Left hindlimb (tissue), 1 donor: ENCODE measurements at places on chromosomes 5 and 9.

- DNase-seq = no peak
Measured at GRCh38 chr9:131043646-131044045, 34.7 kb downstream of the LAMC3 start.

GRCh38 chr9:105355781-105356180 lies 92.1 kb upstream of the FSD1L start:
- DNase-seq = no peak

DNA sequence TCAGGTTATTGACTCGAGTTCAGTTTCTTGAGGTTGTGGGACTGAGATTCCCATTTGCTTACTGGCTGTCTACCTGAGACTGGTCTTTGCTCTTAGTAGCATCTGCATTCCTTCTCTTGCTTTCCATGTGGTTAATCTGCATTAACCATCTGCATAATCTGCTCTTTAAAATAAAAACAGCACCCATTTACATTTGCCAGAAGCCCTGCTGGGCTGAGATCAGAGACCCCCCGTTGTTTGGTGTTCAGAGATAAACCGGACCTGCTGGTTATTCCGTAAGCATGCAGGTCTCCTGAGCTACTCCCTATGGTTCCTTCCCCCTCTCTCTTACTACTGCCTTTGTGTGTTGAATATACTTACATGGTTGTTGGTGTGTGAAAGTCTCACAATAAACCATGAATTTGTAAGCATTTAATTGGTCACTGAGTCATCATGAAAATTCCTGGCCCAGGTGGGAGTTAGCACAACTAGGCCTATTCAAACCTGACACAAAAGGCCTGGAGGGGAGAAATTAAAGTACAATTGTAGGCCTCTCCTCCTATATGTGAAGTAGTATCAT lies 396.7 kb downstream of the MRPS30 start:
- DNase-seq = no peak

- no peak for DNase-seq
Measured at GRCh38 chr9:136180586-136180985, 24.3 kb downstream of the LHX3 start.

GRCh38 chr9:5838884-5839571 lies 6.1 kb upstream of the ERMP1 start:
- no peak for DNase-seq

DNA sequence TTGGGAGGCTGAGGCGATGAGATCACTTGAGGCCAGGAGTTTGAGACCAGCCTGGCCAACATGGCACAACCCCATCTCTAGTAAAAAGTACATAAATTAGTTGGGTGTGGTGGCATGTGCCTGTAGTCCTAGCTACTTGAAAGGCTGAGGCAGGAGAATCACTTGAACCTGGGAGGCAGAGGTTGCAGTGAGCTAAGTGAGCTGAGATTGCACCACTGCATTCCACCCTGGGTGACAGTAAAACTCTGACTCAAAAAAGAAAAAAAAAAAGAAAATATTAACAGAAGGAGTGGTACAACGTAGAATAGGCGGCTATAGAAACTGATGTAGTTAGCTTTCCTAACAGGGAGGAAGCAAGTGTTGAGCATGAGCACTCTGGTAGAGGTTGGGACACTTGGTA lies 59.9 kb downstream of the PBX3 start:
- DNase-seq = no peak

DNA sequence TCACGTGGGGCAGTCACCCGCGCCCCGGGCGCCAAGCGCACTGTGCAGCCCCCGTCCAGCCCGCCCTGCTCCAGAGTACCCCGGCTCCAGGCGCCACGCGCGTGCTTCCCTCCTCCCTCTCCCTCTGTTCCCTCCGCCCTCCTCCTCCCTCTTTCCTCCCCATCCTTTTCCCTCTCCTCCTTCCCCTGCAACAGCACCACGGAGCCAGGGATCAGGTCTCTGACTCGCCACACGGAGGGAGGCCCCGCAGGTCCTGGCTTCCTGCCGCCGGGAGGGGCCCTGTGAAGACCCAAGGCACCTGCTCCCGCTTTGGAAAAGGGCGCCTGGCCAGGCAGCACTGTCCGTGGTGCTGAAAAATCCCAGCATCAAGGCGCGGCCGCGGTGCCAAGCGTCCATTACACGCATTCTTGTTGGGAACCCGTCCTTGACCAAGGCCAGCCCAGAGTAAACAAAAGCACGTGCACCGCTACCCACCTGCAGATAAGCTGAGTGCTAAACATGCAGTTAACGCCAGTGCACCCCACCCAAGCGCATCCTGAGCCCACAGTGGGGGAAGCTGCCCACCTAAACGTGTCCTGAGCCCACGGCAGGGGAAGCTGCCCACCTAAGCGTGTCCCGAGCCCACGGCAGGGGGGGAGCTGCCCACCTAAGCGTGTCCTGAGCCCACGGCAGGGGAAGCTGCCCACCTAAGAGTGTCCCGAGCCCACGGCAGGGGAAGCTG lies 21.7 kb downstream of the SLC6A18 start:
- peak; percentile 68 for DNase-seq

GRCh38 chr5:83715236-83716065 lies 5.2 kb downstream of the HAPLN1 start:
- no peak for DNase-seq

DNA sequence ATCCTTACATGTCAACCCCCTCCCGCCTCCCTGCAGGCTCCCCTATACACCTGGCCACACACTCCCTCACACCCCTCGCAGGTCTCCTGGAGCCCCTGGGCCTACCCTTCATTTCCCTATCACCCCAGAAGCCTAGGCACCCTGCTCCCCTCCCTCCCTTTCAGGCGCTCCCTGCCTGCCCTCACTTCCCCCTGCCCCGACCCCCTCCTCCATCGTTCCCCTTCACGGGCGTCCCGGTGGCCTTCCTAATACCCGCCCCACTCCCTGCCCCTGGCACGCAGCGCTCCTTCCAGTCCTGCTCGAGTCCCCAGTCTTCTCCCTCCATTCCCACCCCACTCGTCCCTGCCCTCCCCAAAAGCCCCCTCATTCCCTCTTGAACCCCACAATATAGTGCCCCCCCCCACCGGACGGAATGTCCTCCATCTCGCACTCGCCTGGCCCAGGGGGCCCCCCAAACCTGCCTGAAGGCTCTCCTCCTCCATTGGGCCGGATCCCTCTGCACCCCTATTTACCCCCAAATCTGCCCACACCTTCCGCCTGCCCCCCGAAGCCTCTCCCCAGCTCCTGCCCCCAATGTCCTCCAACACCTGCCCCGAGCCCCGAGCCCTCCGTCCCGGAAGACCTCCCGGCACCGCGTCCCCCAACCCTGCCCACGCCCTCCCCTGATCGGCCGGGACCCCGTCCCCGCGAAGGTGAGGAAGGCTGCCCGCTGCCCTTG lies 746 bp downstream of the STRBP start:
- DNase-seq = peak; percentile 37

- DNase-seq = peak; percentile 55
Measured at GRCh38 chr5:61817472-61818326, 485.6 kb downstream of the ZSWIM6 start.

- no peak for DNase-seq
Measured at GRCh38 chr9:91259162-91259561, 102.6 kb downstream of the AUH start.

GRCh38 chr9:12631866-12632265 lies 61.3 kb upstream of the TYRP1 start:
- no peak for DNase-seq

- peak; percentile 30 for DNase-seq
Measured at GRCh38 chr9:130171226-130172148, 717 bp upstream of the NCS1 start.

GRCh38 chr9:127942216-127943010 lies 4.8 kb upstream of the DPM2 start:
- DNase-seq = no peak

- no peak for DNase-seq
Measured at GRCh38 chr5:58505502-58505901, 14.3 kb downstream of the GAPT start.

GRCh38 chr5:123549256-123549904 lies 37.4 kb downstream of the CSNK1G3 start:
- no peak for DNase-seq

- no peak for DNase-seq
Measured at GRCh38 chr5:38546691-38547146, 9.7 kb downstream of the LIFR start.

DNA sequence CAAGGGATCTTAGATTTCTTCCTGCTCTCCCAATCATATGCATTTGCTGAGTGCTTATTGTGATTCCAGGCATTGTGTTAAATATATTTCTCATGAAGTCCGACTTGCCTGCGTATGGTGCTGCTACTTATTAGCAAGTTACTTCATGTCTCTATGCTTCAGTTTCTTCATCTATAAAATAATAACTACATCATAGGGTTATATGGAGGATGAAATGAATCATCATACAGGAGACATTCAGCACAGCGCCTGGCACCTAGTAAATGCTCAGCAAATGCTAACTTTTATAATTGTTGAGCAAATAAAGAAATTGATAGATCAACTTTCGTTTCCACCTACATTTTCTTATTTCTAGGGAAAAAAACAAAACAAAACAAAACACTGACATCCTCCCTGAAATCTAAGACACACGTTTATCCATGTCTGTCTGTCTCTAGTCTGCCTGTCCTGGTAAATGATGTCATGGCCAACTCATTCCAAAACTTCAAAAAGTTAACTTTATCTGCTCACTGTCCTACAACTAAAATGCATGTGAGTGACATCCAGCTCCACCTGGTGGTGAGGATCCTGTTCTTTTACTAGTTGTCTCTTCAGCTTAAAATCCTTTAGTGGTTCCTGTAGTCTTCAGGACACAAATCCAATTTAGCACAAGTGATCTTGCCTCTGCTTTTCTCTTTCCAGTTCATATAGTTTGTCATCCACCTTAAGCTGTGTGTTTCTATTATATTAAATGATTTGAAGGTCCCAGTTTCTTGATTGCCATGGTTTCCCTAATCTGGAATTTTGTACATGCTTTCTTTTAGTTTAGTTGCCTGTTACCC lies 27.7 kb downstream of the PPP3R2 start:
- no peak for DNase-seq

DNA sequence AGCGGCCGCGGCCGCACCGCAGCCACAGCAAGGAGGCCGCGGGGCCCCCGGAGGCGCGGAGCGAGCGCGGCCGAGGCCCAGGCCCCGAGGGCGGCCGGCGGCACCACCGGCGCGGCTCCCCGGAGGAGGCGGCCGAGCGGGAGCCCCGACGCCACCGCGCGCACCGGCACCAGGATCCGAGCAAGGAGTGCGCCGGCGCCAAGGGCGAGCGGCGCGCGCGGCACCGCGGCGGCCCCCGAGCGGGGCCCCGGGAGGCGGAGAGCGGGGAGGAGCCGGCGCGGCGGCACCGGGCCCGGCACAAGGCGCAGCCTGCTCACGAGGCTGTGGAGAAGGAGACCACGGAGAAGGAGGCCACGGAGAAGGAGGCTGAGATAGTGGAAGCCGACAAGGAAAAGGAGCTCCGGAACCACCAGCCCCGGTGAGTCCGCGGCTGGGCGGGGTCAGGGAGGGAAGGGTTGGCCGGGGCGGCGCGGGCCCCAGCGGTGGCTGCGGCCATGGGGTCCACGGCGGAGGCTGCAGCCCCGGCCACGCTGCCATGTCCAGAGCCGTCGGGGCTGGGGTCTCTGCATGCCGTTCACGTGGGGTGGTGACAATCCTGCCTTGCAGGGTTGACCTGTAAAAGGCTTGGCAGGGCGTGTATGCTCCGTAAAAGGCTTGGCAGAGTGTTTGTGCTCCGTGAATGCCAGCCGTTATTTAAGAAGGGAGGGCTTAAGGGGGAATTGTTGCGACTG lies 146.0 kb downstream of the CACNA1B start:
- DNase-seq = no peak

- no peak for DNase-seq
Measured at GRCh38 chr9:101140764-101141163, 112.2 kb downstream of the PLPPR1 start.
